GM12878 (cell line): ENCODE measurements at places on chromosomes 1 and 21.

DNA sequence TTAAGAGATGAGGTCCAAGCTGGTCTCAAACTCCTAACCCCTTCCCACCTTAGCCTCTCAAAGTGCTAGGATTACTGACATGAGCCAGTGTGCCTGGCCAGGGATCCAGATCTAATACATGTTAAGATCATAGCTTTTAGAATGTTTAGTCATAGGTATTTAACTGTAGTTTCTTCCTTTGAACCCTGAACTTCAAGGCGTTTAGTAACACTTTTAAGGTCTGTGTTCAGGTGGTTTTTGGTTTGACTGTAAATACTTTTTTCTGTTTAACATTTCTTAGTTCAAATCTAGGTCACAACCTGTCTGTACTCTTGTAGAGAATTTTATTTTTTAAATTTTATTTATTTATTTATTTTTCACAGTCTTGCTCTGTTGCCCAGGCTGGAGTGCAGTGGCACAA lies 28.1 kb downstream of the RAP1A start:
- no peak for DNase-seq

DNA sequence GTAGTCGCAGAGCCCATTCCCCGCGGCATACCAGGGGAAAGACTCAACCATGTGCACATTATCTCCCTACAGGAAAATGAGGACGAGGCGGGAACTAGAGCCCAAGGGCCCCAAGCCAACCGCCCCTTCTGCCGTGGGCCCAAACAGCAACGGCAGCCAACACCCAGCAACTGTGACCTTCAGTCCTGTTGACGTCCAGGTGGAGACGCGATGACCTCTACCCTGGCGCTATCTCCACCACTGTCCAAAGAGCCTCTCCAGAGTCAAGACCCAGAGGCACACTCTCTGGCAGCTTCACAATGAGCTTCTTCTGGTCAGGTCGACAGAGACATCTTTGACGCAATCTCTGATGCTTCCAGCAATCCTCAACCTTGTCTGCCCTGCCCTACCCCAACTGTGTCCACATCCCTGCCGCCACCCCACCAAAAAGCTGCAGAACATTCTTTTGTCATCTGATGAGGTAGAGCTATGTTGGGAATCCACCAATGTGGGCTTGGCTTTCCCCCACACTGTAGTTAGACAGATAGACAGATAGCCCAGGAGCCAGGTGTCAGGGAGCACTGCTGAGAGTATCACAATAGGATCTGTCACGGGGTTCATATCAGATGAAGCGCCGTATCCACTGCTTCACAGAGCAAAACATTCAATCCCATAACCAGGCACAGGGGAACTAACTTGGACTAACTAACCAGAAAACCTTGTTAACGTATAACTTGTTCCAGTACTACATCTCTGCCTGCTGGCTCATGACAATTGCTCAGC lies 37.4 kb upstream of the SRRM1 start:
- no peak for DNase-seq

DNA sequence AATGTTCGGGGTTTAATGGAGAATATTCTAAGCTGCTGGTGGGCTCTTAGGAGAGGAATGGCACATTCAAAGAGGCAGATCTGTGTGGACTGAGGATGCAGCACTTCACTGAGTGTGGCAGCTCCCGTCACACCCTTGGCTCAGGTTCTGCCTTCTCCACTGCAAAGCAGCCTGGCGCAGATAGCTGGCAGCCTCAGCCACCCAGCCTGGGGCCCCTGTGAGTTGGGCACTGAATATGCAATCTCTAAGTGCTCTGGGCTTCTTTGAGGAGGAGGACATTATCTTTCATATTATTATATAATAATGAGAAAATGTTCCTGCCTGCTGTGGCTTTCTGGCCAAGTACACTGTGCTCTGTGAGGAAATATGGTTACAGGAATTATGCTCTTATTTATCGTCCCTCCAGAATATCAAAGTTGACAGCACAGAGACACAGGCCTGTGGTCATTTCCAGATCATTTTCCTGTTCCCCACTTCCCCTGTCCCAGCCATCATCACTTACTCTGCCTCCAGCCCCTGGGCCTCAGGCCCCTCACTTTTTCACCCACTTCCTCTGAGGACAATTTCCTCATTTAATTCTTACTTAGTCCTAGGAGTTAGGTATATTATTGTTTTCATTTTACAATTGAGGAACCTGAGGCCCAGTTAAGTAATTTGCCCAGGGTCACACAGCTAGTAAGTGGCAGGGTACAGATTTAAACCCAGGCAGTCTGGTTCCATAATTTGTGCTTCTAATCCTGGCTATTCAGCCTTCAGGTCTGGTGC lies 53.6 kb downstream of the MAB21L3 start:
- DNase-seq = no peak

- DNase-seq = no peak
Observed at GRCh38 chr1:54174106-54174505, 21.3 kb upstream of the CDCP2 start.
